ENCODE measurements at places on chromosomes 7 and 10. TPM values are rescaled to one million over a fixed set of nuclear protein-coding genes. Genes with fewer than 3 reads are reported as not detected.

- DNase-seq, result no peak
- peaks cover 10% of the 10 kb centered on the region for H3K27me3 ChIP-seq
- no peaks in the 10 kb centered on the region for H3K36me3 ChIP-seq
- no peak overlapping the region for H3K4me3 ChIP-seq
- no peaks in the 10 kb centered on the region for H3K4me1 ChIP-seq
Observed at GRCh38 chr10:71675295-71675970, 44.1 kb downstream of the C10orf105 start.

DNA sequence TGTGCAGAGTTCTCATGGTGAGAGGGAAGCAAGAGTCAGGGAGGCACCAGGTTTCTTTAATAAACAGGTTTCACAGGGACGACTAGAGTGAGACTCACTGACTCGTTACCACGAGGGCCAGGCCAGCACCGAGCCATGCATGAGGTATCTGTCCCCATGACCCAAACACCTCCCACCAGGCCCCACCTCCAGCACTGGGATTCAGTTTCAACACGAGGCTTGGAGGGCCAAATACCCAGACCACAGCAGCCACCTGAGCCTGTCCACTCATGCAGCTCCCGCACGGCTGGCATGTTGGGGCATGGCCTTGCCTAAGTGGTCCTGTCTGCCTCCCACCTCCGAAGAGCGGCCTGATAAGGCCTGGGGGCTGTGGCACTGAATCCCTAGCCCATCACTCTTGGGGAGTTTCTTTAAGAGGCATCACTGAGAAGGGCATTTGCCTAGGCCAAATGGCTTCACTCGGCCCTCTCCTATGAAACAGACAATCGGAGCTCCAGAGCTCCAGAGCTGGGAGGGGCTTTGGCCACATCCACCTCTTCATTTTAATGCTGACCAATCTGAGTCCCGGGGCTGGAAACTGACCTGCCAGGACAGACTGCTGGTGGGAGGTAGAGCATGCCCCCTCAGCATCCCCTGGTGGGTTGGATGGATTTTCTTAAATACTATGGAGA is 157.8 kb downstream of the DNAJB6 start:
- no peaks in the 10 kb centered on the region for H3K4me1 ChIP-seq
- no peak overlapping the region for H3K4me3 ChIP-seq
- no peaks in the 10 kb centered on the region for H3K36me3 ChIP-seq

The PTPN20 gene
- not detected for polyA plus RNA-seq

- H3K27ac ChIP-seq, result no peak overlapping the region
- H3K36me3 ChIP-seq, result no peaks in the 10 kb centered on the region
- H3K4me3 ChIP-seq, result no peak overlapping the region
- DNase-seq, result no peak
- H3K27me3 ChIP-seq, result no peaks in the 10 kb centered on the region
- H3K4me1 ChIP-seq, result no peaks in the 10 kb centered on the region
Observed at GRCh38 chr7:134854816-134855215, 75.4 kb downstream of the CALD1 start.

GRCh38 chr7:112215787-112216186 is 9.3 kb downstream of the ZNF277 start:
- no peak overlapping the region for H3K27ac ChIP-seq
- no peak overlapping the region for H3K4me3 ChIP-seq
- no peaks in the 10 kb centered on the region for H3K36me3 ChIP-seq
- H3K4me1 ChIP-seq, result peaks cover 43% of the 10 kb centered on the region
- no peak for DNase-seq

GRCh38 chr7:34081935-34082334 is 176.6 kb downstream of the BMPER start:
- H3K27me3 ChIP-seq, result no peaks in the 10 kb centered on the region
- H3K4me1 ChIP-seq, result no peaks in the 10 kb centered on the region
- no peak overlapping the region for H3K27ac ChIP-seq
- no peak overlapping the region for H3K4me3 ChIP-seq

DNA sequence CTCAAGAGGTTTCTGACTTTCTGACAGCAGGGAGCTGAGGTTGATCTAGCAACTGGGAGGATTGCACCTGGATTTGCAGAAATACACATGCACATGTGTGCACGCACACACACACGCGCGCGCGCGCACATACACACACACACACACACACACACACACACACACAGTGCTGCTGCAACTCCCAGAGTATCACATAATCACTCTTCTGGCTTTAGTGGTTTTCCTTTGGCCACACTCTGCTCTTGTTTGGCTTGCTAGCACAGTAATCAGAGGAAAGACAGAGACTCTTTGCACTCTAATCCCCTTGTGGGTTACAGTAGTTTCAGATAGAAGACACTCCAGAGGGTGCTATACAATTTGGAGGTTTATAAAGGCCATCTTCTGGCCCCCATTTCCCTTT is 705.0 kb downstream of the AUTS2 start:
- no peaks in the 10 kb centered on the region for H3K27me3 ChIP-seq
- no peaks in the 10 kb centered on the region for H3K36me3 ChIP-seq
- H3K27ac ChIP-seq, result no peak overlapping the region
- no peaks in the 10 kb centered on the region for H3K4me1 ChIP-seq
- H3K4me3 ChIP-seq, result no peak overlapping the region

- no peak overlapping the region for H3K27ac ChIP-seq
- H3K4me1 ChIP-seq, result no peaks in the 10 kb centered on the region
- no peak overlapping the region for H3K4me3 ChIP-seq
- DNase-seq, result no peak
Observed at GRCh38 chr7:56188823-56189346, 72.7 kb upstream of the NUPR2 start.

DNA sequence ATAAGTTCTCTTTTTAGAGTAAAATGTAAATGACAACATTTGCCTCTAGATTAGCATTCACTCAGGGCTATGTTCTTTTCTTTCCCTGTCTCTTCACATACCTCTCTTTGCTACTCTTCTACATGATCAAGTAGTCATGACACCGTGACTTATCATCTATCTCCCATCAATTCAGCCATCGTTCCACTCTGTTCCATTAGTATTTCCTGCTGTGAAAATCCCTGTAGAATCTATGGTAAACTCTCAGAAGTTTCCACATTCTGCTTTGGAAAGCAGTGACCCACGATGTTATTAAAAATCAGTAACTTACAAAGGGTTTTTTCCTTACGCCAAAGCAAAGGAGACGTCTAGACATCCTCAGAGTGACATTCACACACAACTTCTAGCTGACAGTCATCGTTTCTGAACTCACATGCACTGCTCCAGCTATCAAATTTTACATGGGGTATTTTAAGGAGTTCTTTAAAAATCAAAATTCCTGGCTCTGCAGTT is 135.6 kb downstream of the SEMA3C start:
- no peak overlapping the region for H3K27ac ChIP-seq
- no peak for DNase-seq
- H3K4me3 ChIP-seq, result no peak overlapping the region
- no peaks in the 10 kb centered on the region for H3K36me3 ChIP-seq
- H3K27me3 ChIP-seq, result no peaks in the 10 kb centered on the region

DNA sequence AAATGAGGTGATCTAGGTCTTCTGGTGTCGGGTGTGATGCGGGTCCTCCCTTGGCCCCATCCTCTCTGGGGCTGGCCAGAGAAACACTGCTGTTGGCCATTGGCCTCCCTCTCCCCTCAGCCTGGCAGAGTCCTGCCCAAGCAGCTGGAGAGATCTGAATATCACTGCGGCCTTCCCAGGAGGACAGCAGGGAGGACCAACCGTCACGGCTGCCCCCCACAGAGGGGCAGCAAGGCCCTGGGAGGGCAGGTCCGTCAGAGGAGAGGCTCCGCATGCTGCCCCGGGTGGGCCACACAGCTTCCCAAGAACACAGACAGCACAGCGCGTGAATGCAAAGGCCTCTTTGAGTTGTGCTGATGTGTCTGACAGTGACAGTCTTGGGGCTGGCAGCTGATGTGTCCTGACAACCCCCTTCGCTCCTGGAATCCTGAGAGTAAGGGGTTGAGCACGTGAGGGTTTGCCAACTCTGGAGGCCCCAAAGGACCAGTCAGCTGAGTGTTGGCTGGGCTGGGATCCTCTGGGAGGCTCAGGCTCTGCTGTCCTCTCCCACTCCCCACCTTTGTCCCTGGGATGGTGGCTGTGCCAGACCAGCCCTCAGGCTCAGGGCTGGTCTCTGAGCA is 132.5 kb upstream of the UNC5B start:
- DNase-seq, result no peak
- H3K27ac ChIP-seq, result no peak overlapping the region
- H3K27me3 ChIP-seq, result peaks cover 58% of the 10 kb centered on the region
- H3K36me3 ChIP-seq, result no peaks in the 10 kb centered on the region
- H3K4me3 ChIP-seq, result no peak overlapping the region
- H3K4me1 ChIP-seq, result no peaks in the 10 kb centered on the region

DNA sequence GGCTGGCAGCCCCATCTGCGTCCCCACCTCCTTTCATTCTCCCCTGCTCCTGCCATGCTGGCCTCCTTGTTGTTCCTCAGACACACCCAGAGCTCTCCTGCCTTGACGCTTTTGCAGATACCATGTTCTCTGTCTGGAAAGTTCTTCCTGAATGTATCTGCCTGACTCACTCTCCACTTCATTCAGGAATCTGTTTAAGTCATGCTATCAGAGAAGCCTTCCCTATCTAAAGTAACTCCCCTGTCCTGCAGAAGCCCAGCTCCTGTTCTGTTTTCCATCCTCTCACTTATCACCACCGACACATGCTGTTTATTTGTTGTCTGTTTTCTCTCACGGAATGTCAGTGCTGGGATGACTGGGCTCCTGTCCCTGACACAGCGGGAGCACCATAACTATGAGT is 82.0 kb downstream of the AFAP1L2 start:
- DNase-seq, result no peak
- H3K27ac ChIP-seq, result no peak overlapping the region
- H3K27me3 ChIP-seq, result peaks cover 23% of the 10 kb centered on the region
- H3K4me3 ChIP-seq, result no peak overlapping the region

The LIMK1 gene
- 22.5 TPM for polyA plus RNA-seq

DNA sequence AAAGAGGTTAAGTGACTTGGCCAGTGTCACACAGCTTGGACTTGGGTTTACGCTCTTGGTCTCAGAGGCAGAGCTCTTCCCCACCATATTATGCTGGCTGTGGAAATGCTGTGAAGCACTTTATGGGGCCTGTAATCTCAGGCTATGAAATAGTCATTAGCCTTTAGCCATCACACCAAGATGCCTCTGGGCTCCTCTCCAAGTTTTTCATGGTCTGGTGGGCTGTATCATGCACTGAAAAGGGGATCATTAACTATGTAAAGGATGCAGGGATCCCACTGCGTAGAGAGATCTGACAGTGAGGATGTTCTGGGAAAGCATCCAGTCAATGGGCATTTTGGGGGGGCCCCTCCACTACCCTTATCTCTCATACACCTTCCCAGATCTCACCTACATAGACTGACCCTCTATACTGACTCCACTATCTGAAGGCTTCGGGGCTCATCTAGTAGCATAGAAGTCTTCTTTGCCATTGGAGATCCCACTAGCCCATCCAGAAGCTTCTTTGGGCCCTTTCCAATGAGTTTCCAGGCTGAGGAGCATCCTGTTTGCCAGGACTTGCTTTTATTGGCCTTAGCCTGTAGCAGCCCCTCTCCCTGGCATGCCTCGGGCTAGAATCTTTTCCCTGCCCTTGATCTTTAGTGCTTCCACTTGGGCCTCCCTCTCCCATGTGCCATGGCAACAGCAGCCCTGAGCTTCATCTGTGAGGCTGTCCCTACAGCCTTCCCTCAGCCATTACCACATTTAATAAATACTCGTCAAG is 19.6 kb downstream of the FRMPD2 start:
- no peak overlapping the region for H3K27ac ChIP-seq
- no peak overlapping the region for H3K4me3 ChIP-seq
- no peaks in the 10 kb centered on the region for H3K27me3 ChIP-seq
- no peak for DNase-seq
- peaks cover 16% of the 10 kb centered on the region for H3K4me1 ChIP-seq

GRCh38 chr7:48179496-48180030 is 8.3 kb downstream of the ABCA13 start:
- no peak for DNase-seq
- H3K4me1 ChIP-seq, result no peaks in the 10 kb centered on the region
- no peak overlapping the region for H3K4me3 ChIP-seq
- no peak overlapping the region for H3K27ac ChIP-seq

DNA sequence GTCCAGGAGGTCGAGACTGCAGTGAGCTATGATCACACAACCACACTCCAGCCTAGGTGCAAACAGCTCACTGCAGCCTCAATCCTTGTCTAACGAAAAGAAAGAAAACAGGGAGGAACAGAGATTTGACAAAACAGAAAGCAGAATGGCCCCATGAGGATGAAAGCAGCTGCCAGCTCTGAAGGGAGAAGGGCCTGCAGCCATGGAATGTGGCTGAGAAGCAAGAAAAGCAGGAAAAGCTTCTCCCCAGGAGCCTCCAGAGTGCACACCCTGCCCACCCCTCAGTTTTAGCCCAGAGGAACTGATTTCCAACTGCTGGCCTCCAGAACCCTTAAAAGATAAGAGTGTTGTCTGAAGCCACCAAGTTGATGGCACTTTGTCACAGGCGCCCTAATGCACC is 13.0 kb downstream of the ESYT2 start:
- DNase-seq, result no peak
- peaks cover 5% of the 10 kb centered on the region for H3K36me3 ChIP-seq
- no peak overlapping the region for H3K4me3 ChIP-seq
- no peaks in the 10 kb centered on the region for H3K27me3 ChIP-seq
- H3K27ac ChIP-seq, result no peak overlapping the region

The CYP3A4 gene
- 0.24 TPM for polyA plus RNA-seq

The DNAJC9 gene
- polyA plus RNA-seq, result 13.4 TPM

- no peak overlapping the region for H3K4me3 ChIP-seq
- no peak for DNase-seq
- H3K27ac ChIP-seq, result peak overlapping the region; percentile 34
- 0 out of 3 replicates have a peak, but pooled peaks cover 4% of the 10 kb centered on the region for H3K36me3 ChIP-seq
- no peaks in the 10 kb centered on the region for H3K27me3 ChIP-seq
Observed at GRCh38 chr10:18616337-18616736, 35.0 kb downstream of the NSUN6 start.

The CUZD1 gene
- 0.20 TPM for polyA plus RNA-seq

DNA sequence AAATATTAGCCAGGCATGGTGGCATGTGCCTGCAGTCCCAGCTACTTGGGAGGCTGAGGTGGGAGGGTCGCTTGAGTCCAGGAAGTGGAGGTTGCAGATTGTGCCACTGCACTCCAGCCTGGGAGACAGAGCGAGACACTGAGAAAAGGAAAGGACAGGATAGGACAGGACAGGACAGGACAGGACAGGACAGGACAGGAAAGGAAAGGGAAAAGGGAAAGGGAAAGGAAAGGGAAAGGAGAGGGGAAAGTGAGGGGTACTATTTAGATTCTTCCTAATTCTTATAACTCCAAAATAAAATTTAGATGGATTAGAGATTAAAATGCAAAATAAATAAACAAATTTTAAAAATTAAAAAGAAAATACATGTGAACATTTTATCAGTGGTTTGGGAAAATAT is 58.7 kb downstream of the PIK3AP1 start:
- DNase-seq, result no peak
- no peak overlapping the region for H3K4me3 ChIP-seq
- H3K36me3 ChIP-seq, result no peaks in the 10 kb centered on the region
- H3K27me3 ChIP-seq, result no peaks in the 10 kb centered on the region
- H3K27ac ChIP-seq, result no peak overlapping the region
